SK-N-SH treated with all-trans-retinoic acid at 6 μM for 48 hours (cell line): ENCODE measurements at places on chromosomes 4 and X.
A peak's percentile ranks its signal among the peaks of the same experiment; 100 is the strongest.

GRCh38 chrX:12488771-12489170 is 302.4 kb upstream of the PRPS2 start:
- ATAC-seq: no peak

DNA sequence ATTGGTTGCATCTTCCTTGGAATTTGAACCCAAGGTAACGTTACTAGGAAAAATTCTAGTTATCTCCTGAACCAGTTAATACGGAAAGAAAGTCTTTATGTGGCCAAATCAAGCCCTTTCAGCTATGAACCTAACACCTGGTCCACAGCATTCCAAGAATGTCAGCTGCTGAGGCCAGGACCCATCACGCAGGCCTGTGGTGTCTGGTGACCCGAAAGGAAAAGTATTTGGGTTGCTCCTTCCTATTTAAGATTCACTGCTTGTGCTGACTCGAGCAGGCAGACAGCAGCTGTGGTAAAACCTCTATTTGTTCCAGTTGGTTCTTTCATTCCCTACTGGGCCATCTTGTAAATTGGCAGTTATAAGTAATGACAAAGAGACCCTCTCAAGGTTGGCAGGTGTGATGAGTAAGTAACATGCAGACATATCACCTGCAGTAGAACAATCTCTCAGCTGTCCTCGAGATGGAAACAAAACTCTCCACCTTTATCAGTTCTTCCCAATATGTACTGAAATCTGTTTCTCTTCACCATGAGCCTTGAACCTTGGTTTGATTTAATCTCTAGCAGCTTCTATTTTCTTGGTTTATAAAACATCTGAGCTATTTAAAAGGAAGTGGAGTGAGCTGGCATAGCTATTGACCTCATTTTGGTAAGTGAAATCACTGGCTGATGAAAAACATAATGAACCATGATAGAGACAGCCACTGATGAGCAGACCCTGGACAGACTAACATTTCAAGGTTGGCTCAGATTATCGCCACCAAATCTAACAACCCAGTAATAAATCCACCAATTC is 182.1 kb upstream of the SMIM31 start:
- ATAC-seq: no peak

- peak; percentile 63 for ATAC-seq
These were observed 16.1 kb upstream of the USO1 start for GRCh38 chr4:75708218-75708691.

- no peak for ATAC-seq
These were observed 144.0 kb downstream of the ADAM29 start for GRCh38 chr4:175062183-175062592.

DNA sequence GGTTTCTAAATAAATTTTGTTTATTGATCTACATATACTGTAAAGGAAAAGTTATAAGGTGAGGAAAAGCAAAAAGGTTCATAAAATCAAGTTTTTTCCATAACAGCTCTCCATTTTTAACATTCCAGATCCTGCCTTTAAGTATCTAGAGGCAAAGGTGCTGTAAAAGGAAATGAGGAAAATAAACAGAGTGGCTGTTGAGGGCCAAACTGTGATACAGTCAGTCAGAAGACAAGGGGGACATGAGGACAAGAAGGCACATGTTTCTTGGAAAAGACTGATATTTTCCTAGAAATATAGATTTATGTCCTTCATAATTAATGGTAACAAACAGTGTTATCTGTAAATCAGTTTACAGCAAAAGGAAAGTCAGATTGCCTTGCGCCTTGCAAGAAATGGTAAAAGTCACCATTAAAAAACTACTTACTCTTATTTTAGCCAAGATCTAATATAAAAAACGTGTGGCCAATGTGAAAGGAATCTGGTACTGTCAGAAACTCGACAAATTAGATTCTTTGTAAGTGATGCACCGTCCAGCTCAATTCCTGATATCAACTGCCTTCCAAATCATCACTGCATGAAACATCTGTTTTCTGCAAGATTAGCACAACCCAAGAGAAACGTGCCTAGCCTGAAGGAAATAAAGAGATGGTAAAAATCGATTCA is 34.0 kb upstream of the VEGFD start:
- peak; percentile 92 for ATAC-seq

GRCh38 chr4:183320211-183321059 is at the start of gene CLDN22:
CLDN22 (minus strand) TSS chr4:183320276; CDS start chr4:183320218, 58 bp downstream.
- peak; percentile 39; the same call in 1 of the 3 replicates for ATAC-seq

- ATAC-seq: no peak; the same call in 2 of the 3 replicates
These were observed 44.8 kb downstream of the RPS6KA3 start for GRCh38 chrX:20221902-20222301.

GRCh38 chrX:111352424-111352823 is 59.6 kb downstream of the DCX start:
- ATAC-seq: peak; percentile 40

GRCh38 chr4:19700992-19701391 is 550.7 kb upstream of the SLIT2 start:
- no peak for ATAC-seq

DNA sequence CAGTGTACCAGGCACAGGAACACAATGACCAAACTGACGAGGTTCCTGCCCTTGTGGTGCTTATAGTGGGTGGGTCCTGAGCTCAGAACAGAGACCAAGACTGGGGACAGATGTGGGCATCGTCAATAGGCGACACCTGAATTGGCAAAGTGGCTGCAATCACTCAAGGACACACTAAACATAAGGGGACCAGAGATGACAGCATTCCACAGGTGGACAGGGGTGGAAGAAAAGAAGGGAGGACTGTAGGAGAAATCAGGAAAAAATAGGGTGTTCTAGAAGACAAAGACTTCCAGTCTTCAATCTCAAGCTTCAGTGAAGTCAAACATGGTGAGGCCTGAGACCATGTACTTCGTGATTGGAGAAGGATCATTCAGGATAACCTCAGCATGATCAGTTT is 5.8 kb downstream of the SH3KBP1 start:
- no peak for ATAC-seq

DNA sequence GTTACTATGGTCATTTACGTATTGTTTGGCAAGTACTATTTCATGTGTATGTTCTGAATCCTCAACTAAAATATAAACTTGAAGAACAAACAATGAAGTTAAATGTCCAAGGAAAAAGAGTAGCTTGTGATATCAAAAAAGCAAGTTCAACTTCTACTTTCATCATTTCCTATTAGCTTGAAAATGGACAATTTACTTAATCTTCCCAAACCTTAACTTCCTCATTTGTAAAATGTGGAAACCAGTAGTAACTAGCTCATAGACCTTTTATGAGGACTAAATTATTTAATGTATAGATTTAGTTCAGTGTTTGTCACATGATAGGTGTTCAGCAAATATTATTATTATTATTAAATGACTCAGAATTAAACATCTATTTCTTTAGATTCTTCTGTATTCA is 276.8 kb upstream of the TET2 start:
- ATAC-seq: no peak

GRCh38 chr4:20430259-20430941 is 178.7 kb downstream of the SLIT2 start:
- peak; percentile 32 for ATAC-seq

- ATAC-seq: no peak
These were observed 13.6 kb upstream of the C4orf50 start for GRCh38 chr4:6031846-6032245.

- ATAC-seq: no peak
These were observed 14.1 kb upstream of the CA5B start for GRCh38 chrX:15723887-15724517.

DNA sequence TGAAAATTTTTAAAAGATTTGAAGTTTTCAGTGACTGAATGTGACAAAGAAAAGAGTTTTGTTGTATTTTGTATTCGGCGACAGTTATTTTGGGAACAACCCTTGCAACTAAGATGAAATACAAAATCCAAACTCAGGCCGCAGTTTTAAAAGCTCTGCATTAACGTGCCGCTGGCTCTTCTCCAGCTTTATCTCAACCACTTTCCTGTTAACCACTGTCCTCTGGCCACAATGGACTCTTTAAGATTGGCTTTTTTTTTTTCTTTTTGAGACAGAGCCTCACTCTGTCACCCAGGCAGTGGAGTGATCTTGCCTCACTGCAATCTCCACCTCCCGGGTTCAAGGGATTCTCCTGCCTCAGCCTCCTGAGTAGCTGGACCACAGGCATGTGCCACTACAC is 22.1 kb upstream of the AMTN start:
- ATAC-seq: no peak

- ATAC-seq: no peak
These were observed 69.2 kb downstream of the FBXO8 start for GRCh38 chr4:174214101-174214878.

- ATAC-seq: no peak
These were observed 210.9 kb downstream of the FRMPD4 start for GRCh38 chrX:12349201-12349600.

- no peak for ATAC-seq
These were observed 88.8 kb upstream of the HPRT1 start for GRCh38 chrX:134371133-134371532.

- no peak for ATAC-seq
These were observed 312.4 kb downstream of the DHRSX start for GRCh38 chrX:2188330-2188792.

DNA sequence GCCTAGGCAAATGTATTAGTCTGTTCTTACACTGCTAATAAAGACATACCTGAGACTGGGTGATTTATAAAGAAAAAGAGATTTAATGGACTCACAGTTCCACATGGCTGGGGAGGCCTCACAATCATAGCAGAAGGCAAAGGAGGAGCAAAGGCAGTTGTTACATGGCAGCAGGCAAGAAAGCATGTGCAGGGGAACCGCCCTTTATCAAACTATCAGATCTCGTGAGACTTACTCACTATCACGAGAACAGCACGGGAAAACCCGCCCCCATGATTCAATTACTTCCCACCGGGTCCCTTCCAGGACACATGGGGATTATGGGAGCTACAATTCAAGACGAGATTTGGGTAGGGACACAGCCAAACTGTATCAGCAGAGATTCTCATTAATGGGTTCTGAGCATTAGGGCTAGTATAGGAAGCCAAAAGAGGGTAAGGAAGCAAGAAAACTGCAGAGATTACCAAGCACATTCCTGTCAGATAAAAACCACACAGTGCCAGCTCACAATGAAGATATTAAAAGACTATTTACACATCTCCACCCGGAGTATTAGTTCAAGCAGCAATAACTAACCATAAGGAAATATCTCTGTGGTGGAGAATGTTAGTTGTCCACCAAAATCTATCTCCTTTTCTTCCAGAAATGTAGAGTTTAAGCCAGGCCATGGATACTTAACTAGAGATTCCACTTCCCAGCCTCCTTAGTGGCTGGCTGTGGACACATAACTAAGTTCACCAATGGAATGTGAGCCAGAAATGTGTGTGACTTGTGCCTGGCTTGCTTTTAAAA is 61.2 kb upstream of the HOPX start:
- ATAC-seq: no peak

DNA sequence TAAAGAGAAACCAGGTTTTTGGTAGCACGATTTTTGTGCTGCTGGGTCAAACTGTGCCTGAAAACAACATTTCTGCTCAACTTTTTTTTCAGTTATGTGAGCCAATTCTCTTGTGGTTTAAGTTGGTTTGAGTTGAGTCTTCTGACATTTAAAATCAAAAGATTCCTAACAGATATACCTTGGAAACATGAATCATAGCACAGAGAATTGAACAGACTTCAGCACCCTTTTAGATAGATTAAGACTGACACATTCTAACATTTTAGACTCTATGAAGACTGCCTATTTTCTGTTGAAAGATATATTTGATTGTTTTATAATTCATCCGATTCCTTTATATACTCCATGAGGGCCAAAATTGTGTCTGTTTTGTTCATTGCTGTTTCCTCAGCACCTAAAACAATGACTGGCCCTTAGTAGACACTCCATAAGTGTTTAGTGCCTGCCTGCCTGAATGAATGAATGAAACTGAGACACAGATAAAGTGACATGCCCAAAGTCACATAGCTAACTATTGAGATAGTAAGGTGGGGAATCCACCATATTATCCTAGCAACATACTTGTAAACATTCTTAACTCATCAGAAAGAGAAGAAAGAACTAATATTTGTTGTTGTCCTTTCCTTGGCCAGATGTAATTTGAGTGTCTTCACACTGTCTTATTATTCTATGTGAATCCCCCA is 624.0 kb downstream of the MID1IP1 start:
- ATAC-seq: no peak

DNA sequence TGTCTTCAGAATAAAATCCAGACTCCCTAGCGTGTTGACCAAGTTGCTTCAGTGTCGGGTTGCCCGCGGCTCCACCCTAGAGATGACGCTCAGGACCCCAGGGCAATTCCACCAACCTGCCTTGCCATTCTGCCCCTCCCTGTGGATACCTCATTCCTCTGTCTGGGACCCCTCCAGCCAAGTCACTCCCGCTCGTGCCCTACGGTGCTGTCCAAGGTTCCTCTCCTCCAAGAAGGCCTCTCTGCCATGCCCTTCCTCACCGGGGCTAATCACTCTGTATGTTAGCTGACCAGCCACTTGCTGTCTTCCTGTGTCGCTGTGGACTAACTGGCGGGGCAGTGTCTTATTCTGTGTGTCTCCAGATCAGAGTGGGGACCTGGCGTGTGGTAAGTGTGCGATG is 46.6 kb downstream of the TENM3 start:
- ATAC-seq: no peak

DNA sequence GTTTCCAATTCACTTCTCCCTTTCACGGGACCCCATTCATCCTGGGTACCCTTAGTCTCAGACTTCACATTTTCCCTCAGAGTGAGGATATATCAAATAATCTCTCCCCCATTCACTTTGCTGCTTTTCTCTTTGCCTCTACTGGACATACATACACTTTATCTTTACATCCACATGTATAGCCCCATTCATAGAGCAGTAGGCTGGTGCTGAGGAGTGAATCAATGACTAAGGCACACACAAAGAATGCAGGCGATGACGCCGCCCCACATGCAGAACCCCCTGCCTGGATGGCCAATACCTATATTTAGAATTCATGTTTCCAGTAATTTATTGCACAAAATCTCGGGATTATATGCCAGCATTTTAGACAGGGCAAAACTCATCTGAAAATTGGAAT is 554.3 kb upstream of the TENM3 start:
- ATAC-seq: no peak

GRCh38 chrX:148035380-148035779 is 54.2 kb downstream of the FMR1NB start:
- no peak for ATAC-seq

DNA sequence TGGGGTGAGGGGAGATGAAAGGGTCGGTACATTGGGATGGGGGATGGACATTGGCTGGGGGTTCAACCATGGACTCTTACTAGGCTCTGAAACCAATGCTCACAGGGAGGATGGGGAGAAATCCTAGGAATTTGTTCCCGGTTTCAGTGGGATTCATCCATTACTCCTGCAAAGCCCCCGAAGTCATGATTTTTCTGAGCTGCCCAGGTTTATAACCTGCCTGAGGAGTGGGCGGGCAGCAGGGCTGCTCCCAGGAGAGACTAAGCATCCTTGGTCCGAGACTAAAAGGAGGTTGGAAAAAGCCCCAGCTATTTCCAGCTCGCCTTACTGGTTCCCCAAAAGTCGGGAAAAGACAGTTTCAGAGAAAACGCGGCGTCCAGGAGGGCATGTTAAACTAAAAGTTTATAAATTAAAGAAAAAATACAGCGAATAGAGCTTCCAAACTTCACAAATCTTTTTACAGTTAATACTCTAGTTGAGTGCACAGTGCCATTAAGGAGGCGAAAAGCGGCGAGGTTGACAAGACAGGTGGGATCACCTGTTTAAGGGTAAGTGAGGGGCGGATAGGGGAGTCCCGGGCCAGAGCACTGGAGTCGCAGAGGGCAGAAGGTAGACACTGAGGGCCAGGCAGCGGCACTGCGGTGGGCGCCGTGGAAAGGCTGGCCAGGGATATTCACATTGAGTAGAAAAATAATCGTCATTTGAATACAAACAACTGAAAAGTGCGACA is 3.7 kb downstream of the NKX3-2 start:
- ATAC-seq: no peak

GRCh38 chrX:153478746-153479145 is 8.4 kb upstream of the HAUS7 start:
- no peak for ATAC-seq
